ENCODE measurements at places on chromosomes 5 and 9.

- no peak for DNase-seq
These were observed 47.3 kb downstream of the RCL1 start for GRCh38 chr9:4840018-4840417.

DNA sequence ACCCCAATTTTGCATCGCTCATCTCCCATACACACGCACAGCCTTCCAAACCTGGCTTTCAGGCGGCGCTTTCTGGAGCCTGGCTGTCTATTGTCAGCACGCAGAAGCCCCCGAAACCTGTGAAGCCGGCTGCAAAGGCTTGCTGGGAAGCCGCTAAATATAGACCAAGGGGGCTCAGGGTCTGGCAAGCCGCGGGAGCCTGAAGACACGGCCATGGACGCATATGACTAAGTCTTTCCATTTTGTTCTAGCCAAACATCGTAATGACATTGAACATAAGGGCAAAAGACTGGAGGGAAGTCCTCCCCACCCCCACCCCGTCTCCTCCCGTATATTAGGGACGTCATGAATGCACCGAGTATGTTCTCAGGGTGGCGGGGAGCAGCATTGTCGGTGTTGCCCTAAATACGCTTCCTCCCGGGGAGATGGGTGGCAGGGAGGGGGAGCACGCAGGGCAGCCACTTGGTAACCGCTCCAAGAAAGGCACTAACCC is 1.1 kb downstream of the CTNND2 start:
- peak; percentile 6 for DNase-seq

DNA sequence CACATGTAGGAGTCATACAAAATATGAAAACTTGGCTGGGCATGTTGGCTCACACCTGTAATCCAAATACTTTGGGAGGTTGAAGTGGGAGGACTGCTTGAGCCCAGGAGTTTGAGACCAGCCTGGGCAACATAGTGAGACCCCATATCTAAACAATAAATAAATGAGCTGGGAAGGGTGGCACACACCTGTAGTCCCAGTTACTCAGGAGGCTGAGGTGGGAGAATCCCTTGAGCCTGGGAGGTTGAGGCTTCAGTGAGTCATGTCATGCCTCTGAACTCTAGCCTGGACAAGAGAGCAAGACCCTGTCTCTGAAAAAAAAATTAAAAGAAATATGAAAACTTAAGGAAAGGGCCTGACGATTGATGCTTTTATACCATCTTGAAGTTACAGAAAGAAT is 112.4 kb upstream of the RAI14 start:
- no peak for DNase-seq

DNA sequence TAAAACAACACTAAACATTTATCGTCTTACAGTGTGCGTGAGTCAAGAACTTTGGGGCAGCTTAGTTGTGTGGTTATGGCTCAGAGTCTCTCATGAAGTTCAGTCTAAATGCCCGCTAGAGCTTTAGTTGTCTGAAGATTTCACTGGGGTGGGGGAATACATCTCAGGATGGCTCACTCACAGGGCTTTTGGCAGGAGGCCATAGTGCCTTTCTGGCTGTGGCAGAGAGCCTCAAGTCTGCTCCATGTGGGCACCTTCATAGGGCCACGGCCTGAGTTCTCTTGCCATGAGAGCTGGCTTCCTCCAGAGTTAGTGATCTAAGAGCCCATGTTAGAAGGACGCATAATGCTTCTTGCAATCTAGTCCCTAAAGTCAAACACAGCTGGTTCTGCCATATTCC is 258.8 kb upstream of the NUDT12 start:
- no peak for DNase-seq

DNA sequence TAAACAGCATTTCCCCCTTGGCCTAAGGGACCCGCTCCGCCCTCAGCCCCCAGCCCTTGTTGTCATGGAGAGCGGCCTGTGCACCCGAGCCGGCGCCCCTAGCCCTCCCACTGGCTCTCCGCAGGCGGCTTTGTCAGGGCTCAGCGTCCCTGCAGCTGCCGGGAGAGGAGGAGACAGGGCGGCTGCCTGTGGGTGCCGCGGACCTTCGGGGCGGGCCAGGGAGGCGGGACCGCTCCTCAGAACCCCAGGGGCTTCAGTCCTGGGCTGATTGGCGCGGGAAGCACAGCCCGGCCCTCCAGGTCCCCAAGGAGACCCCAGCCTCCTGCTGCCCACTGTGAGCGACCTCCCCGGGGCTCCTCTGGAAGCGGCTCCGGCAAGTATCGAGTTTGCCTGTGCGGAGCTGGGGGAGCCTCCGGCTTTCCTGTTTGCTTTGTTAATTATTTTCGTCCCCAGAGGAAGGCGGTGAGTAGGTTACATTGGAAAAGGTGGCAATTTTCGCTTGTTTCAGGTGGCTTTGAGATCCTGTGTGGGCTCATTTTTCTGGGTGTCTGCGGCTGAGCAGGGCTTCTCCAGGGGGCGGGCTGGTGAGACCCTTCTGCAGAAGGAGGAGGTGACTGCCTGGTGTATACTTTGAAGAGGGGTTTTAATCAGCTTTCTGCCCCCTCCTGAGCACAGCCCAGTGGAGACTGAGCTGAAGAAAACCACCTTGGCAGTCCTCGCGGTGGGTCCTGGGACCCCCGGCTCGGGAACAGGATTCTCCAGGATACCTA is at the start of gene FGD3:
Gene FGD3 (plus strand): TSS at position 256 of the 770 bp plus-strand sequence. CDS start 28,734 bp downstream, outside the sequence.
- peak; percentile 53 for DNase-seq

DNA sequence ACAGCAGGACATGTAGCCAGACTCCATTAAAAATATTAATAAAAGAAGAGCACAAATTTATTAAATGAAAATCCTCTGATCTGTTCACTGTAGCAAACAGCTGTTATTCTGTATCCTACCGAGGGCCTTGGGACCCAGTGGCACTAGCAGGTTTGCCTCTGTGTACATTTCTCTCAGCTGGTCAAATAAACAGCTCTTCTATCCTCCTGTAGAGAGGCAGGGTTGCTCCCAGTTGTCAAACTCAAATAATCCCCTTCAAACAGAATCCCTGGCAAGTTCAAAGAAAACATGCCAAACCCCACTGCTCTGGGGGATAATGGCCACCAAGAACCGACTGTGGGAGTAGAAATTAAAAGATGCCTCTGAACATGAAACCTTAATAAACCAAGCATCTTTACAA is 1262.0 kb upstream of the DMAC1 start:
- DNase-seq, result no peak

- DNase-seq, result no peak
These were observed 294.1 kb upstream of the SMC2 start for GRCh38 chr9:103799959-103800358.

DNA sequence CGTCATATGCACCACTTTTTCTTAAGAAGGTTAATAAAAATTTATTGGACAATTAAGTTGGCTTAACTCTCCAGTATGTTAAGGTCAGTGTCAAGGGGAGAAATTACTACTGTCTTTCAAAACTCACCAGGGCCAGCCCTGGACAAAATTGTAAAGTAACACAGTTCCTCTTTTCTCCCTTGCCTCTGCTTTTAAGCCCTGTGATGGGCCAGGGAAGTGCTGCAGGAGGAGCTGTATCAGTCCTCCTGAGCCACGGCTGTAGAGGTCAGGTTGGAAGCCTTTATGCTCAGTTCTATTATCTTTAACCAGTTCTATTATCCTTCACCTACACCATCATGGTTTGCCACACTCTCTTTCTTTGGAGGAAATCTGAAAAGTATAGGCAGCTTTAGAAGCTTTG is 11.5 kb upstream of the PPP2R2B start:
- no peak for DNase-seq

DNA sequence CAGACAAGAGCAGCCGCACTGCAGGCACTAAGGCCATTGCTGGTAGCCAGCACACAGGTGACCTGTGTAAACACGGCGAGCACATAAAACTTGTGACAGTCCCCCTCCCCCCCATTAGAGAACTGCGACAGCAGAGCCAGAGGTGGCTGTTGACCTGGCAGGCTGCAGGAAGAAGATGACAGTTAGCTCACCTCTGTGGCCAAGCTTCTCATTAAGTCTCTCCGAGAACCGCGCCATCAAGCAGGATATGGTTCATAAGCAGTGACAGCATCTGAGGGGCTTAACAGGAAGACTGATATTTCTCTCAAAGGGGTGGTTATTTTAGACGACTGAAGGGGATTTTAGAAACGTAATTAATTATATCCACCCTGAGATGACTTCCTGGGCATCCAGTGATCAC is 5.2 kb downstream of the SURF4 start:
- DNase-seq, result no peak

- DNase-seq, result no peak
These were observed 1.3 kb upstream of the PLPPR1 start for GRCh38 chr9:101027236-101027635.

DNA sequence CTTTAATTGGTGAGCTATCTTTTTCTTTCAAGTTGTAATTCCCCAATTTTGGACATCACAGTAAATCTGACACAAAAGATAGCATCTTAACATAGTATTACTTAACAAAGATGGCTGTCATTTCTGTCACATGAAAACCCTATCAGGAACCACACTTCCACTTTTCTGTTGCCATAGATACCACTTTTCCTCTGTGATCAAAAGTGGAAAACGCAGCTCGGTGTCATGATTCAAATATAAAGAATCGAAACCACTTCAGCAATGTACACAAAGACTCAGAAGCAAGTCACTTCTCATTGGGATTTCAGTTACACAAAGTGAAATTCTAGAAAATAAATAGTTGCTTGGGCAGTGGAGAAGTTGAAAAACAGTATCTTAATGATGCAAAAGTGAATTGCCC is 524.9 kb upstream of the ITGA1 start:
- DNase-seq, result no peak
